HFFc6 (cell line): ENCODE measurements at places on chromosomes 3 and 15. TPM values are rescaled to one million over a fixed set of nuclear protein-coding genes. Genes with fewer than 3 reads are reported as not detected.

GRCh38 chr3:16788440-16789056 lies 96.2 kb upstream of the PLCL2 start:
- DNase-seq: no peak

GRCh38 chr3:15063238-15063637 lies 1.9 kb downstream of the MRPS25 start:
- DNase-seq: no peak

GRCh38 chr3:58779934-58780333 lies 113.4 kb upstream of the FAM3D start:
- no peak for DNase-seq

Gene RHOV
- 0.11 to 0.25 TPM (median 0.18 TPM) in 3 replicates for total RNA-seq

Gene SLC4A7
- 50.7 to 74.5 TPM (median 58.9 TPM) in 3 replicates for total RNA-seq

Gene KIF23
- total RNA-seq: 34.6 to 72.1 TPM (median 56.6 TPM) in 3 replicates

Gene NLGN1
- total RNA-seq: 9.1 to 16.2 TPM (median 11.9 TPM) in 3 replicates

- no peak for DNase-seq
Observed at GRCh38 chr3:10875914-10876313, 59.9 kb downstream of the SLC6A11 start.

- DNase-seq: no peak
Observed at GRCh38 chr15:72770673-72771328, 12.8 kb downstream of the ADPGK start.

GRCh38 chr3:177818712-177819240 lies 621.5 kb upstream of the TBL1XR1 start:
- no peak for DNase-seq

Gene EXD1
- total RNA-seq: not detected in 3 replicates
